ENCODE measurements at places on chromosomes 3 and 15. TPM values are rescaled to one million over a fixed set of nuclear protein-coding genes. Genes with fewer than 3 reads are reported as not detected.

- H3K4me3 ChIP-seq, result no peak overlapping the region
- H3K36me3 ChIP-seq, result peaks cover 15% of the 10 kb centered on the region
- no peak overlapping the region for H3K27ac ChIP-seq
- H3K27me3 ChIP-seq, result no peaks in the 10 kb centered on the region
- peaks cover 7% of the 10 kb centered on the region for H3K4me1 ChIP-seq
Observed at GRCh38 chr3:183827809-183828537, 2.6 kb upstream of the MAP6D1 start.

SUSD5 gene
- total RNA-seq, result 9.6 TPM

GRCh38 chr15:68614286-68615035 is 35.7 kb downstream of the CORO2B start:
- H3K4me1 ChIP-seq, result peaks cover 4% of the 10 kb centered on the region
- no peak overlapping the region for H3K27ac ChIP-seq
- no peaks in the 10 kb centered on the region for H3K27me3 ChIP-seq
- no peaks in the 10 kb centered on the region for H3K36me3 ChIP-seq
- no peak for DNase-seq
- H3K4me3 ChIP-seq, result no peak overlapping the region

TLR9 gene
- total RNA-seq, result not detected

FAM81A gene
- total RNA-seq, result 14.3 TPM

GOLGA6L9 gene
- 3.6 TPM for total RNA-seq

OGG1 gene
- 35.6 TPM for total RNA-seq

KY gene
- 10.2 TPM for total RNA-seq

DNA sequence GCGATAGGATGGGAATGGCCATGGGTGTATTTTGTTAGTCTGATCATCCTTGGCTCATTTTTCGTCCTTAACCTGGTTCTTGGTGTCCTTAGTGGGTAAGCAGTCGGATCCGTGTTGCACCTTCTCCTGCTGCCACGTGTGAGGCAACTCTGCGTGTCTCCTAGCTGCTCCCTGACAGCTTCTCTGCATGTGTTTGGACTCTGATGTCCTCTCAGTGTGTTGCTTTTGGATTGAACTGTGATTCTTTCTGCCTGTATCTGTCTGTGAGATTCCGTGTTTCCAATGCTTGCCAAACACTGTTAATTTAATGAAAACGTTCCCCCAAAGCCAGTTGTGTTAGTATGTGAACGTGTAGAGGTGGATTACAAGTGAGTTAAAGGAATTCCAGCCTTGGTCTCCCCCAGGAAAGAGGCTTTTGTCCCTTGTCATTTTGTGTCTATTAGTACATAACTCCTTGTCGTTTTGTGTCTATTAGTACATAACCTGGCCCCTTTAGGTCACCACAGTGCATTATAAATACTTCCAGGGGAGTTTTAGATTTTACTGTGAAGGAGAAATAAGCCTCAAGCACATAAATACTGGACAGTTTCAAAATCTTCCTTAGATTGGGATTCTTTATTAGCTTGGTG is 172.4 kb downstream of the CHDH start:
- no peaks in the 10 kb centered on the region for H3K36me3 ChIP-seq
- H3K4me1 ChIP-seq, result no peaks in the 10 kb centered on the region
- no peak overlapping the region for H3K27ac ChIP-seq
- no peak overlapping the region for H3K4me3 ChIP-seq
- H3K27me3 ChIP-seq, result no peaks in the 10 kb centered on the region

DNA sequence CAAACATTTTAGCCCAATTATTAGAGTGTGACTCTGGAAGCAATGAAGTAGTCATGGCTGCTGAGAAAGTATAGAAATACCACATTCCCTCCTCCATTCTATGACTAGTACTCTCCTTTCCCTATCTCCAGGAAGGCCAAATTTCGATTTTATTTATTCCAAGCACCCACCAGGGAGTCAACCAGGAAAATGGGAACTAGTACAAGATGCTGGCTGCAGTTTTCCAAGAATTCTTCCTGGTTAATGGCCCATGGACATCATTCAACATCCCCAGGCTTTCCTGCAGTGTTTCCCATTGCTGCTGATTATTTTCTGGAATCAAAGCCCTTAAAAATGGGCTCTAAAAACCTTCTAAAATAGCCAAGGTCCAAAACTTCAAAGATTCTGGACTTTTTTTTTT is 247.9 kb upstream of the STT3B start:
- no peak overlapping the region for H3K4me3 ChIP-seq
- H3K36me3 ChIP-seq, result no peaks in the 10 kb centered on the region
- no peaks in the 10 kb centered on the region for H3K27me3 ChIP-seq
- no peak for DNase-seq
- no peaks in the 10 kb centered on the region for H3K4me1 ChIP-seq

DNA sequence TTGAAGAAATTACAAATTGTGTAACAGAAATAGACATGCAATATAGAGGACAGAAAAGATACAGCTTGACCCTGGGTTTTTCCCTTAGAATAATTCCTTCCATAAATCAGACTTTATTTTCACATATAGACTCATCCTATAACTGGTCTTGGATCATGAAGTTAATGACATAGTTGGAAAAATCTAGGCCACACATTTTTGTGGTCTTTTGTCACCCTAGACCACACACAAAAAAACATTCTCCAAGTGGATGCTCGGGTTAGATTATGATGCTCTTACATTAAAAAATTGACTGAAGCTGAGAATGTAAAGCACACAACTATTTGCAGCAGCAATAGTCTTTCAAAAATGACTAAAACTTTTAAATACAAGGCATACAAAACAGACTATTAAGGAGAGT is 7.5 kb upstream of the PLA2G4D start:
- no peaks in the 10 kb centered on the region for H3K36me3 ChIP-seq
- DNase-seq, result no peak
- H3K27me3 ChIP-seq, result no peaks in the 10 kb centered on the region
- H3K4me3 ChIP-seq, result no peak overlapping the region
- H3K27ac ChIP-seq, result no peak overlapping the region

SLC28A2 gene
- not detected for total RNA-seq

- H3K4me3 ChIP-seq, result no peak overlapping the region
- no peak for DNase-seq
- H3K27ac ChIP-seq, result no peak overlapping the region
Observed at GRCh38 chr3:85584779-85585356, 626.1 kb downstream of the CADM2 start.

LIPC gene
- total RNA-seq, result 0.81 TPM
